Uterus (tissue), 4 donors: ENCODE measurements at places on chromosomes 5 and 9. TPM values are rescaled to one million over a fixed set of nuclear protein-coding genes. Genes with fewer than 3 reads are reported as not detected.

TRIM36 gene
- total RNA-seq: 1.0 TPM

GRCh38 chr5:66358741-66359140 lies 214.6 kb downstream of the SREK1 start:
- H3K27me3 ChIP-seq: no peaks in the 10 kb centered on the region
- H3K27ac ChIP-seq: no peak overlapping the region
- no peaks in the 10 kb centered on the region for H3K4me1 ChIP-seq
- no peak overlapping the region for H3K4me3 ChIP-seq
- no peaks in the 10 kb centered on the region for H3K36me3 ChIP-seq
- no peak for DNase-seq

GRCh38 chr9:101336091-101336490 lies 48.7 kb downstream of the BAAT start:
- no peaks in the 10 kb centered on the region for H3K4me1 ChIP-seq
- no peak overlapping the region for H3K27ac ChIP-seq
- DNase-seq: no peak
- no peak overlapping the region for H3K4me3 ChIP-seq
- H3K36me3 ChIP-seq: no peaks in the 10 kb centered on the region
- no peaks in the 10 kb centered on the region for H3K27me3 ChIP-seq

DNA sequence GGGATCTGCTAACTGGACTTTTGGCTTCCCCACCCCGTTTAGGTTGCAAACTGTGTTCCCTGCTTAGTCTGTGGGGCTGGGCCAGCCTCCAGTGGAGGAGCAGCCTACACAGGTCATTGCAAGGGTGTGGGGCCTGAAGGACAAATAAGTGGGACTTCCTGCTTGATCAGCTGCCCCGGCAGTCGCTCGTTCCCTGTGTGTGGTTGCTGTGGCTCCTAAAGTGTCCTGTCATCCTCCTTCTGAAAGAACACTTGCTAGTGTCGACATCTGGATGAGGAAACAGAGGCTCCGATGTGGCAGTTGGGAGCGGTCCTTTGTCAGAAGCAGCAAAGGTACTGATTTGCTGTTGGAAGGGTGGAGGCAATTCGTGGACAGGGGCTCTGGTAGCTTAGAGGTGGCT lies 88.9 kb upstream of the TBCA start:
- no peak overlapping the region for H3K4me3 ChIP-seq
- no peaks in the 10 kb centered on the region for H3K27me3 ChIP-seq
- H3K27ac ChIP-seq: no peak overlapping the region

PTPDC1 gene
- total RNA-seq: 21.6 TPM

- no peak overlapping the region for H3K4me3 ChIP-seq
- no peak overlapping the region for H3K27ac ChIP-seq
- H3K36me3 ChIP-seq: no peaks in the 10 kb centered on the region
- H3K4me1 ChIP-seq: peaks cover 4% of the 10 kb centered on the region
Measured at GRCh38 chr5:88689668-88690408, 193.1 kb downstream of the MEF2C start.

GRCh38 chr9:100426189-100426529 lies 784 bp upstream of the MSANTD3 start:
- H3K4me3 ChIP-seq: peak overlapping the region; percentile 58
- peak overlapping the region; percentile 93 for H3K27ac ChIP-seq
- DNase-seq: no peak
- H3K4me1 ChIP-seq: peaks cover 10% of the 10 kb centered on the region
- no peaks in the 10 kb centered on the region for H3K27me3 ChIP-seq

- no peaks in the 10 kb centered on the region for H3K4me1 ChIP-seq
- no peaks in the 10 kb centered on the region for H3K27me3 ChIP-seq
- DNase-seq: no peak
- H3K36me3 ChIP-seq: no peaks in the 10 kb centered on the region
- H3K4me3 ChIP-seq: no peak overlapping the region
- no peak overlapping the region for H3K27ac ChIP-seq
Measured at GRCh38 chr9:90903766-90904424, 102.3 kb downstream of the SYK start.

DNA sequence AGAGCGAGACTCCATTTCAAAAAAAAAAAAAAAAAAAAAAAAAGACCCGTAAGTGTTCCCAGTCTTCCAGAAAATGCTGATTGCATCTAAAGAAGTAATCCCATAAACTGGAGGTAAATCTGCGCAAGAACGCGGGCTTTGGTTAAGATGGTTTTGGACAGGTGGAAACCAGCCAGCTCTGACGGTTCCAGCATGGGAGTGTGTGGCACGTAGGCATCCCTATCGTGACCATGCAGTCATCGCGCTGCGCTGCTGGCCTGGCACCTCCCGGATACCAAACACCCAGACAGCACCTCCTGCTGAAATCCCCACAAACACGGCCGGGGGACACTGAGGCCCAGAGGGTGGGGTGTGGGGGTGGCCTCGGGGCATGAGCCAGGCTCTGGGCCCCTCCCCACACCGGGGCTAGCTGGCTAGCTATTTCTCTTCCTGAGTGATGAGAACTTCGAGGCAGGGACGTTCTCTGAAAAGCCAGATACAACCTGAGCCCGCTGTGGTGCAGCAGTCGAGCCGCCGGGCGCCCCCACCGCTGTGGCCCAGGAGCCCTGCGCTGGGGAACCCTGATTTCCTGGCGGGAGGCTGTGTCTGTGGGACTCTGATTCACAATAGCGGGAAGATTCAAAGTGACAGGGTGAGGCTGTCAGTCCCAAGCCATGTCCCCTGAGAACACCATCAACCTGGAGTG lies 32.2 kb upstream of the NOTCH1 start:
- H3K27ac ChIP-seq: no peak overlapping the region
- no peak for DNase-seq
- H3K4me1 ChIP-seq: no peaks in the 10 kb centered on the region
- H3K4me3 ChIP-seq: no peak overlapping the region
- no peaks in the 10 kb centered on the region for H3K27me3 ChIP-seq
- H3K36me3 ChIP-seq: no peaks in the 10 kb centered on the region

DNA sequence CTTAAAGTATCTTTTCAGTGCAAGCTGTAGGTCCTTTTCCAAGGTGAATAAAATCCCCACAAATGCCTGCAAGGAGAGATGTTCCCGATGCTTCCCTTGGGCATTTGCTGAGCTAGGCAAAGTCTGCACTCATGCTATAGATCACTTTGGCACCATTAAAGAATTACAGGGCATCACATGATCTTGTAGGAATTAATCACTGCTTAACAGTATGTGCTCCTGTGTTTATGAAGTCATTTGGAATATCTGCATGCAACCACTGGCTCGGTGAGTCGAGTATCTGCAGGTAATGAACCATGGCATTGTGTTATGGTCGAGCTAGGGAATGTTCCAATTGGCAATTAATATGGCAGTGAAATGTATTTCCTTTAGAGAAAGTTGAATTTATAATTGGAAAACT lies 615.1 kb downstream of the TLE1 start:
- no peak overlapping the region for H3K4me3 ChIP-seq
- DNase-seq: no peak
- no peaks in the 10 kb centered on the region for H3K27me3 ChIP-seq
- H3K36me3 ChIP-seq: no peaks in the 10 kb centered on the region

RNF180 gene
- total RNA-seq: 40.6 TPM
